ENCODE measurements at places on chromosomes 11 and 22. TPM values are rescaled to one million over a fixed set of nuclear protein-coding genes. Genes with fewer than 3 reads are reported as not detected.

The DKK3 gene
- 36.3 TPM for total RNA-seq

The UBQLNL gene
- 0.19 TPM for total RNA-seq

The SESN3 gene
- total RNA-seq = 107 TPM

The TRIM48 gene
- not detected for total RNA-seq

The HMOX1 gene
- 4.1 TPM for total RNA-seq

The OR8D1 gene
- not detected for total RNA-seq

The GRIK4 gene
- total RNA-seq = 0.72 TPM

The APOA4 gene
- 88.5 TPM for total RNA-seq

The DSCAML1 gene
- 5.8 TPM for total RNA-seq

The MS4A4E gene
- 0.33 TPM for total RNA-seq

The SLC22A8 gene
- 0.85 TPM for total RNA-seq

DNA sequence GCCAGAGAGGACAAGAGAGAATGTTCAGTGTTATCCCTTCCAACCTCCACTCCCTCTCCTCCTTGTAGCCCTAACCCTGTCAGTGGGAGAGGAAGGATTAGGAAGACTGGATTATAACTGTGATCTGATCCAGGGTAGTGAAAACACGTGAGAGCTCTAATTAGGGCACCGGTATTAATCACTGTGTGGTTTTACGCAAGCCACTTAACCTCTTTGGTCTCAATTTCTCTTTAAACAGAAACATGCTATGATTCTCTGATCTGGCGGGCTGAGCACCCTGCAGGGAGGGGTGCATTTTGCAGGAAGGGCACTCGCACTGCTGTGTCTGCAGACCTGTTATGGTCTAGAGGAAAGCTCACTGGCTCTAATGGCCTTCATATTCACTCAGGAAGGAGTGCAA lies 11.5 kb downstream of the RPL27A start:
- no peak for DNase-seq

DNA sequence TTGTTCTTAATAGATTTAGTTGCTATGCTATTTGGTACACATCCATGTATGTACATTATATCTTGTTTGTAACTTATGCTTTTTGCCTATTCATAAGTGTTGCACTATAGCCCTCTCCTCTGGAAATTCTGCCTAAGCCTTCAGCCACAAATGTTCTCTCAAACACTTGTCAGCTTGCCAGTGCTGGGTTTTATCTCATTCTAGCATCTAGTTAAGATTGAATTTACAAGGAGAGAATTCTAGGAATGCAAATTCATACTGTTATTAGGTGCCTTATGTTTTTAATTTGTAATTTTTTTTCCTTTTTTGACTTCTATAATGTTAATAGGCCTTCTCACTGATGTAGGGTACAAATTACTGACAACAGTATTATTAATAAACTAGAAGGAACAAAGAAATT lies 14.6 kb upstream of the CTSC start:
- DNase-seq = no peak

DNA sequence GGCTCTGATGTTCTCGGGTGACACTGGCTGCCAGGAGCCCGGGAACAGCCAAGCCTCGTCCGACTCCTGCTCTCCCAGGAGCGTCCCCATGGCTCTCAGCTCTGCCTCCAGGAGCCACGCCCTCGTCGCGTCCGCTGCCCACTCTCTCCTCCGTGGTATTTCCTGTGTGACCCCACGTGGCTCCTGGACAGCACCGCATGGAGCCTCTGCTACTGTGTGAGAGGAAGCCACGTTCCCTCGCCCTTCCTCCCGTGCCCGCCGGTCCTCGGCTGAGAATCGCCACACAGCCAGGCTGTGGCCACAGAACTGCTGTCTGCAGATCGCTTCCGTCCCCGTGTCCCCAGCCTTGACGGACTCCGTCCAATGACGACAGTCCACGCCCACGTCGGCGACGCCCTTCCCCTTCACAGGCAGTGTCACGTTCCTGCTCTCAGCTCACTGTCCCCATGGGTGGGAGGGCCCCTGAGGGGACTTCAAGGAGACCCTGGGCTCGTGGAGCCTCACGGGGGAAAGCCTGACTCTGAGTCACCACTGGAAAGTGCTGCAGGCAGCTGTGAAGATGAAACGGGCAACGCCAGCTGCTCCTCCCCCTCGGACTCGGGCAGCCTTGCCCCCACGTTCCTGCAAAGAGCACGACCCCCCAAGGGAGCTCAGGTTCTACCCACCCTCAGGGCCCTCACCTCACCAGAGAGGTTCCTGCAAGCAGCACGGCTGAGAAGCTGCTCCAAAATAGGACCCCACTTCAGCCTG lies 458.5 kb downstream of the BRD1 start:
- peak; percentile 58 for DNase-seq

GRCh38 chr11:1119604-1120146 lies 38.1 kb upstream of the MUC5AC start:
- DNase-seq = peak; percentile 68

DNA sequence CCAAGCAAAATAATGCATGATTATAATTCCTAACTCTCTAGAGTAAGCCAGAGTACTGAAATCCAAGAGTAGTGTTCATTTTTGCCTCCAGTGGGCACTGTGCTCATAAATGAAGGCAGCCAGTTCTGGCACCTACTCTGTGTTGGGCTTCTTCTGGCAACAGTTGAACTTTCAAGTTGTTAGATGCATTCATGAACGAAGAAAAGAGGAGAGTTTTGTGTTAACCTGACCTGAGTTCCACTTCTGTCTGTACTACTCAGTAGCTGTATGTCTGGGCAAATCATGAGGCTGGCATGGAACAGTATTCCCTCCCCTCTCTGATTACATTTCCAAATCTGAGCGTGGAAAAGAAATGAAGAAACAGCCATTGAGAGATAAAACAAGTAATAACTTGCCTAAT lies 20.3 kb upstream of the TENM4 start:
- no peak for DNase-seq

DNA sequence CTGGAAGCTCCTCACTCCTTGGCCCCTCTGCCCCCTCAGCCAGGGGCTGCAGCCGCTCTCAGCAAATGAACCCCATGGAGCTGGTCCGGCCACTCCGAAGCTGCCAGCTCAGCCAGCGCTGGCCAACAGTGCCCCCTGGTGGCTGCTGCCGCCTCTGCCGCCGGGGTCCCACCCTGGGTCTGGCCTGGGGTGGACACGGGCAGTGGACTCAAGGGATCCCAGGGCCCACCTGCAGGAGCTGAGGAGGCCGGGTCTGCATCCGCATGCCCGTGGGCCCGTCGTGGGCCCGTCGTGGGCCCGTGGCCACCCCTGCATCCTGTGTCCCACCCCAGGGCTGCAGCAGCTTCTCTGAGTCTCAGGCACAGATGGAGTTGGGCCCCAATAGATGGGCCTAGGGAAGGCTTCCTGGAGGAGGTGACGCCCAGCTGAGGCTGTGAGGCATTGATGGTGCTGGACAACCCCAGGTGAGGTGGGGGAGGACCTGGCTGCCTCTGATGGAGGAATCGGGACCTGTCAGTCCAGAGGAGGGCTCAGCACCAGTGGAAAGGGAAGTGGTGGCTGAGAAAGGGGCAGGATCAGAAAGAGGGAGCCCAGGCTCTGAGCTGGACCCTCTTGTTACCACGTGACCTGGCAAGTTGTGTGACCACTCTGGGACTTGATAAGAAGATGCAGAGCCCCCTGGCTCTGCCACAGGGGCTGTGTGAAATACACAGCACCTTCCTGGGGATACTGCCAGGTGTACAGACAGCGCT lies 522.3 kb downstream of the BRD1 start:
- DNase-seq = peak; percentile 91

- DNase-seq = no peak
Observed at GRCh38 chr11:33674035-33674814, 26.4 kb downstream of the C11orf91 start.

DNA sequence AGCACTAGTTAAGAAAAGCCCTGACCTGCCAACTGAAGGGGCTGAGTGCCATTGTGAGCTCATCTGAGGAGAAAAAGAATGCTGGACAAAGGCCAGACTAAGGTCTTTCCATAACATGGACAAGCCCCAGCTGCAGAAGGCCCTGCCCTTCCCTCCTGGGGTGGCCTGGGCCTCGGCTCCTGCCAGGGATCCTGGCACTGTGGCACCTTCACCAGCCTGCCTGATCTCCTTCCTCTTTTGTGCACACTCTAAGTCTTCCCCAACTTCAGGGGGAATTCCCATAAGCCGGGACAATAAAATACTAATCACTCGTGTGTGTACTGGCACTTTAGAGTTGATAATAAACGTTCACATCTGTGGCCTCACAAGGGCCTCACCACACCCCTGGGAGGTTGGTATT lies 9.9 kb downstream of the TMPRSS13 start:
- no peak for DNase-seq

DNA sequence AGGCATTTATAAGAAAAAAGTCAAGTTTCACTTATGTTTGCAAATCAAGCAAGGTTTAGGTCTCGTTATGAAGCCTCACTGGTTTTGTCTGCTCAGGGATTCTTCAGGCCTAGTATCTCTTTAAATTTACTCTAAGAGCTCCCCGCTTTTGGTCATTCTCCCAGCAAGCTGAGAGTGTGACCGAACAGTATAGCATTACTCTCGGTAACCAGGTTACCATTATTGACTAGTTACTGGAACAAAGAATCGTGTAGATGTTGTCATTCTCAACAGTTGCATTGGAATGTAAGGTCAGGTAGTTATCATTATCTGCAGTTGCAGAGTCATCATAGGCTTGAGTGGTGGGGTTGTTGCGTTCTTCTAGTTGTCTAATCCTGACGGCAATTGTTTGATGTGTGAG lies 9.8 kb upstream of the USP2 start:
- no peak for DNase-seq

DNA sequence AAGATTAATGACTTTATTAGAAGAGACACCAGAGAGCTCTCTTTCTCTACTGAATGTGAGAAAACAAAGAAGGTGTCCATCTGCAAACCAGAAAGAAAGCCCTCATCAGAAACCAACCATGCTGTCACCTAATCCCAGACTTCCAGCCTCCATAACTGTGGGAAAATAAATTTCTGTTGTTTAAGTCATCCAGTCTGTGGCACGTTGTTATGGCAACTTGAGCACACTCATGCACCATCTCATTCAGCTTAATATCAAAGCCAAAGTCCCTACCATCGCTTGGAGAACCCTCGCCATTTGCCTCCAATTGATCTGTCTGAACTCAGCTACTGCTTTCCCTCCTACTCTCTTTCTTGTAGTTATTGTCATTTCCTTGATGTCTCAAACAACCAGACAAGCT lies 766.1 kb upstream of the ARHGAP42 start:
- DNase-seq = no peak

- DNase-seq = no peak
Observed at GRCh38 chr11:12048936-12049790, 40.7 kb upstream of the DKK3 start.

GRCh38 chr11:110187731-110188130 lies 94.5 kb downstream of the ZC3H12C start:
- DNase-seq = no peak

DNA sequence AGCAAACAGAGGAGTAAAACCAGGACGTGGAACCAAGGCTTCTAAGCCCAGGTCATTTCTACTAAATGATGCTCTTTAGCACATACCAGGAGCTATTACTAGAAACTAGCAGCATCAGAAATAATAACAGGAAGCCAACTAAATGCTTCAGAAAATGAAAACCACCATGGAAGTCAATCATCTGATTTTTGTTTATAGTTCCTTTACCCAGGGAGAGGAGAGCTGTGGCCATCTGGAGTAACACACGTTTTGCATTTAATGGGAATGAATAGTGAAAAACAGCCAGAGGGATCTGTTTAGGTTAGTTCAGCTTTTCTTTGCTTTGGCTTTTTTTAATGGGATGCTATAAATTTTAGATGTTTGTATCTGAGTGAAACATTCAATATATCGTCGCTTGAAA lies 250.7 kb upstream of the ARHGAP20 start:
- DNase-seq = no peak

DNA sequence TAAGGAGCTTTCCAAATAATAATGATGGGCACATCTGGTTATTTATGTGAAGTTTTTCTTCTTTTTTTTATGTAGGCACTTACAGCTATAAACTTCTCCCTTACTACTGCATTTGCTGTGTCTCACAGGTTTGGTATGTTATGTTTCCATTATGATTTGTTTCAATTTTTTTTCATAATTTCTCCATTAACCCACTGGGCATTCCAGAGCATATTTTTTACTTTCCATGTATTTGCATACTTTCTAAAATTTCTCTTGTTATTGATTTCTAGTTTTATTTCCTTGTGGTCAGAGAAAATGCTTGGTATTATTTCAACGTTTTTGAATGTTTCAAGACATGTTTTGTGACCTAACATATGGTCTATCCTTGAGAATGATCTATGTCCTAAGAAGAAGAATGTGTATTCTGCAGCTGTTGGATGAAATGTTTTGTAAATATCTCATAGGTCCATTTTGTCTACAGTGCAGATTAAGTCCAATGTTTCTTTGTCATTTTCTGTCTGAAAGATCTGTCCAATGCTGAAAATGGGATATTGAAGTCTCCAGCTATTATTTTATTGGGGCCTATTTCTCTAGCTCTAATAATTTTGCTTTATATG lies 362.1 kb downstream of the DDX10 start:
- DNase-seq = no peak

- no peak for DNase-seq
Observed at GRCh38 chr11:46835897-46836296, 10.2 kb downstream of the CKAP5 start.

GRCh38 chr11:68727783-68728182 lies 23.5 kb downstream of the TESMIN start:
- DNase-seq = no peak

DNA sequence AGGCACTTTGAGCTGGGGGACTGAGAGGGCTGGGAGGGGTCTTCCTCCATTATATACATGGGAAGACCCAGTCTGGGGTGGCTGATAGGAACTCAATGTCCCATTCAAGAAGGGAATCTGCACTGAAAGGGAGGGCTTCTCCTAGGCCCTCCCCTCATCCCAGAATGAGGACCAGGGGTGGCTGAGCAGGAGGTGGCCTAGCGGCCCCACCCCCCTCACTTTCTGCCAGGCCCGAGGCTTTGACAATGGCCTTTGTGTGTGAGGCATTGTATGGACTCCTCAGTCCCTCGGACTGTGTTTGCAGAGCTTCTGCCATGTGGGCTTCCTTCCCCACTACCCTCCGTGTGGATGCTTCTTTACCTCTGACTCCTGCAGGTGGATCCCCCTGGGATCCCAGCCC lies 65.7 kb downstream of the NECTIN1 start:
- DNase-seq = no peak

- DNase-seq = no peak
Observed at GRCh38 chr11:539971-540481, 2.7 kb downstream of the LRRC56 start.

DNA sequence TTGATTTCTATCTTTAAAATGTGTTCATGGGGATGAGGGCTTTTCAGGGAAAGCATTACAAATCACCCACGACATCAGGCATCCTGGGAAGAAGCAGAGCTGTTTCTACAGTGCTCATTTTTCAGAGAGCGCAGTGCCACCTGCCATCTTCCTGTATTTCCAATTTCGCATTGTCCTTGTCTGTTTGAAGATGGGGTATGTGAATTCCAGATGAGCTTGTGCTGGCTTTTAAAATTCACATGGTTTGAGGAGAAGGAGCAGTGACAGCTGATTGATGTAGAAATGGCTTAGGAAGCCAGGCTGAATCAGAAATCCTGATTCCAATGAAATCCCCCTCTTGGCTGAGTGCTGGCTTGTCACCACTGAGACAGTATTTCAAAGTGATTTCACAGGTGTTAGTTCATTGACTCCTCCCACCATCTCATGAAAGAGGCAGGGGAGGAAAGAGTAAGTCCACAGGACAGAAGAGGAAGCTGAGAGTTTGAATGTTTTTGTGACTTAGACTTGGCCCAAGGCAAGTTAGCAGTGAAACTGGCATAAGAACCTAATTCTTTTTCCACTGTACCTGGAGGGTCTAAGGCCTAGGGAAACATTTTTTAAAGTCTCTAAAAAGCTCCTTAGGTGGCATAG lies 344.6 kb upstream of the C11orf87 start:
- no peak for DNase-seq

GRCh38 chr11:22555881-22556280 lies 69.7 kb downstream of the FANCF start:
- no peak for DNase-seq

GRCh38 chr11:70067591-70068341 lies 10.4 kb upstream of the ANO1 start:
- peak; percentile 68 for DNase-seq
